ENCODE measurements at places on chromosomes 3 and 15.

GRCh38 chr3:49912881-49913281, 9.2 kb upstream of the MST1R start:
- no peak for DNase-seq

DNA sequence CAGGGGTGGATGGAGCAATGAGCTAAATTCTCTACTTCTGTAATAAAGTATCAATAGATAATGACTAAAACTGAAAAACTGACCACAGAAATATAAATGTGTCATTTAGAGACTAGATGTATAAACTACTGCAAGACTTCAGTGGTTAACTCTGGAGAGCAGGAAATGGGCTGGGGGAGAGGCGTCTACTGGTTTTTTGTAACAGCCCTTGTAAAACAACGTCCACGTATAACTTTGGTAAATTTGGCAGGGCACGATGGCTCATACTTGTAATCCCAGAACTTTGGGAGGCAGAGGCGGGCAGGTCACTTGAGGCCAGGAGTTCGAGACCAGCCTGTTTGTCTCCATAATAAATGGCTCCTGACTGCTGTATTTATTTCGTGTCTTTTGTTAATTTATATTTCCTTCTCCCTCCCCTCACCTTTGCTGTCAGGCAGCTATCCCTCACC, 12.5 kb downstream of the RAB27A start:
- no peak for DNase-seq

GRCh38 chr15:85657132-85657531, 137.6 kb downstream of the KLHL25 start:
- no peak for DNase-seq

GRCh38 chr3:2635511-2635910, 474.7 kb downstream of the IL5RA start:
- DNase-seq, result no peak

DNA sequence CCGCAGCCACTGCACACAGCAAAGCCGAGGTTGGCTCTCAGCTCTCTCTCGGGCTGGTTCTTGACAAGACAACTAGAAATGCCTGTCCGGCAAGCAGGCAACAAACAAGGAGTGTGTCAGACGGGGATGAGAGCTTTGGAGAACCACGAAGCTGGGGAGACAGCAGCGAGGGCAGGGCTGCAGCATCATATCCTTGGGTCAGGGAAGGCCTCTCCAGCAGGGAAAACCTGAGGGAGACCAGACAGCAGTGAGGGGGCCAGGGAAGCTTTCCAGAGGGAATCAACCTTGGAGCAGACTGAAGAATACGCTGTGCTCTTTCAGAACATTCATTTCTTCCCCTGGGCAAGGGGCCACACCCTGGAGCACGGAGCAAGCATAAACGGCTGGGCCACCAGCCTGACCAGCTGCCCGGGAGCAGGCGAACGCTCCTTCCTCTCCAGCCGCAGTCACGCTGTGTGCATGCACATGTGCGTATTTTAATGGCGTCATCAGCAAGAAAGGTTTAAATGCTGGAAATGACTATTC, 58.7 kb downstream of the CHSY1 start:
- no peak for DNase-seq

All from Panc1 (cell line).